ENCODE measurements at places on chromosomes 3 and 15. TPM values are rescaled to one million over a fixed set of nuclear protein-coding genes. Genes with fewer than 3 reads are reported as not detected.

- no peak for DNase-seq
These were observed 27.6 kb downstream of the ARPP21 start for GRCh38 chr3:35666888-35667287.

GRCh38 chr3:21062831-21063294 lies 688.1 kb downstream of the ZNF385D start:
- DNase-seq: peak; percentile 96

DNA sequence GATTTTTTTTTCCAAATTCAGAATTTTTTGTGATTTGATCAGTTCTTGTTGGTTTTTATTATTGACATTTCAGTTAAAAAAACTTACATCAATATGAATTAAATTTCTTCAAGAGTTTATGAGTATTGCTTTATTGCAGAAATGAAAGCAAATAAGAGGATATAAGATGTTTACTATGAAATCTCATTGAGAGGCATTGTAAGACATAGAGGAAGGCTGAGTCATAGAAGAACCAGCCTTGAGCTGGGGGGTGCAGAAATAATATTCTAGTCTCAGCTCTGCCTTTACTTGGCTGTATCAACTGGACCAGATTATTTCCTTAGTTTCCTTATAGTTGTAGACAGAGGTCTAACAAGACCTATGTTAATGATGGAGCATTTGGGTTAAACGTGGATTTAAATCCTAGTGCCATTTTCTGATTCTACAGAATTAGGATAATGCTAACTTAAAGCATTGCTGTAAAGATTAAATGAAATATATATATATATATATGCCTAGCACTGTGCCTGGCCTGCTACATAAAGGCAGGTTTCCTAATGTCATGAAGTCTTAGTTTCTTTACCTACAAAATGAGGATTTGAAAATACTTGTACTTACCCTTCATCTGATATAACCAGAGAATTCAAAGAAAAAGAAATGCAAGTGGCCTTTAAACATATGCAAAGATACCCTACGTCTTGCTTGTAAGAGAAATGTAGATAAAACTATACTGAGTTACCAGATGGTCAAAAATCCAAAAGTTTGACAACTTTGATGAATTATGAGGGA lies 7.3 kb downstream of the FAM98B start:
- DNase-seq: no peak

TIMP4 gene
- polyA plus RNA-seq: 2.1 TPM

MAP4 gene
- polyA plus RNA-seq: 352 TPM

DNA sequence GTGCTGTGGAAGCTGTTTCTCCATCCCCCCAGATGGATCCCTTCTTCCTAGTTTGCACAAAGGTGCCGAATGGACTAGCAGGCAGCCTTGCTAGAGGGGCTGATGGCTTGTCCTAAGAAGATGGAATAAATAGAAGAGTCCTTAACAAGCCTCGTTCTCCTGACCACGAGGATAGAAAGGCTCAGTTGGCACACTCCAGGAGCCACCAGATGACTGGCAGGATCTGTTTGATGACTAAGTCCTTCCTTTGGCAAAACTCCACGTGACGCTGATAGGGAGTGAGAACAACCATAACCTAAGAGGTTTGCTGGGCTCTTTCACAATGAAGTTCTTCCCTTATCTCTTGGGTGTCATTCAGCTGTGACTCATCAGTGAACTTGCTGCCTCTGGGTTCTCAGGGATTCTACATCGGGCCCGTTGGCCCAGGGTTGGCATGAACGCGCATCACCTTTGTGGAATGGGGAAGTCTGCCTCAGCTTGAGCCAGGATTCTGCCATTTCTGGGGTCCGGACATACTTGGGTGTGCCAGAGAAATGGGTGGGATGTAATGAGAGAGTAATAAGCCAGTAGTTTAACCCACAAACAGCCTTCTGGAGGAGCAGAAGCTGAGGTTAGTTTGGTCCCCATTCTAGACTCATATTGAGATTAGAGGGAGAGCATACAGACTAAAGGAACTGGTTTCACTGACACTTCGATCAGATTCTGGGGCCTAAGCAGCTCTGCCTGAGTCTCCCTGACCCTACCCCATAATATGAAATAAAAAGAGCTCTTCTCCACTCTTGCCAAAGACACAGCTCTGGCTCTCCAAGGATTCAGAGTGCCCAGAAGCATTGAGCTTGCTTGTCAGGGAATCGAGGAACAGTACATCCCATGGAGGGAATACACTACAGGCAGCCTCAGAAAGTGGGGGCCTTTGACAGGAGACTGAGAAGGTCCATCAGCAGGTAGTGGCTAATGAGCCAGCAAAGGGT lies 2.0 kb upstream of the MELTF start:
- DNase-seq: peak; percentile 68

- DNase-seq: peak; percentile 80
These were observed 35.6 kb upstream of the FILIP1L start for GRCh38 chr3:100149713-100150415.

IFRD2 gene
- polyA plus RNA-seq: 64.8 TPM

- peak; percentile 80 for DNase-seq
These were observed 196.4 kb downstream of the RORA start for GRCh38 chr15:61032600-61033286.

DNA sequence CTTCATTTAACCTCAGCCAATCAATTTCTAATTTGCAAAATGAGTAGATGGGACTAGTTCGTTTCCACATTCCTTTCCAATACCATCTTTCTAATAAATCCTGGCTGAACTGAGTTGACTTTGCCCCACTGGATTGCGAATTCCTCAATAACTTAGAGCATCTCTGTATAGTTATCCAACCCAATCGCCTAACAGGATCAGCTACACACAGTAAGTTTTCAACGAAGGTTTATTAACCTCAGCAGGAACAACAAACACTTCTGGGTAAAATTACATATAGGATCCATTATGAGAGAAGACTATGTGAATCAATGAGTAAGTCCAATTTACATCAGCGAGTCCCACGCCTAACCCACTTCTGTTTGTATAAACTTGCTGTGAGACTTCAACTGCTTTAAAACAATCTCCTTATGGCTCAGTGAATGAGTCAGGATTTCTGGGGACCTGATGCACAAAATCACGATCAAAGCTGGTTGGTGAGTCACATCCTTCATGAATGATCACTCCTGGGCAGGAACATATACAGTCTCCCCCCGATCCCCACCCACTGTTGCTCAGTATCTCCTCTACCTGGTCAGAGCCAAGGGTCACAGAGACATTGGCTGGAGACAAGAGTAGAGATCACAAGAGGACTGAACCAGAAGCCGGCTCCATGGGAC lies 142.8 kb downstream of the EDEM1 start:
- no peak for DNase-seq

GRCh38 chr3:44892689-44893088 lies 18.3 kb downstream of the TGM4 start:
- no peak for DNase-seq

- peak; percentile 62 for DNase-seq
These were observed 270.8 kb downstream of the UACA start for GRCh38 chr15:70492240-70493177.

WDR76 gene
- 12.2 TPM for polyA plus RNA-seq

DNA sequence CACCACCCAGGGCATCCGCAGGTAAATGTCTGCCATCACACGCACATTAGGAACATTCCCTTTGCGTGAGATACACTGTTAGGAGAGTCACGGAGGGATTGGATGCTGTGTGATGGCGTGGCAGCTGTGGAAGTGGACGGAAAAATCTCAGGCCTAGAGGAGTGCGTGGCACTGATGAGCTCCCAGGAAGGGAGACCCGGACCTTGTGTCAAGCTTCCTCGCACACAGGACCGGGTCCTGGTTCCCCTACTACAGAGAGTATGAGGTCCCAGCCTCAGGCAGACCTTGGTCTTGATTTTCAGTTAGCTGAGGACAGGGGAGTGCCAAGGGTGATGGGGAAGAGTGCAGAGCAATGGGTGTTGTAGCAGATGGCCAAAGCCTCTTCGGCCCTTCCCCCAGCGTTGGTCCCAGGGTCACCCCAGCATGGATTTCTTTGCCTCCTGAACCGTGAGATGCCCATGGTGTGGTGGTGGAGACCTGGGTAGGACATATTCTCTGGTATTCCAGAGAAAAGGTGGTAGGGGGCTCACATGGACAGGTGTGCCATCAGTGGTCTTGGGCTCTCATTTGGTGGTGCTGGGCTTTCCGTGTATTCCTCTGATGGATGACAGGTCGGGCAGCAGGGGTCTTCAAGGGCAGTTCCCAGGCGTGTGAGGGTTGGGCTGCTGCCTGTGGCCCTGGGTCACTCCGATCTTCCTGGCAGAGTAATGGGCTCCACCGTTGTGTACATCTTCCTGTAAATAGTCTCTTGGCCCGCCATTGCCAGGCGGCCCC lies 105.1 kb downstream of the SNRPN start:
- no peak for DNase-seq

PLA2G4E gene
- 0.44 TPM for polyA plus RNA-seq

- peak; percentile 53 for DNase-seq
These were observed 36.1 kb downstream of the FMN1 start for GRCh38 chr15:33158366-33158765.

SYNPR gene
- polyA plus RNA-seq: not detected

DNA sequence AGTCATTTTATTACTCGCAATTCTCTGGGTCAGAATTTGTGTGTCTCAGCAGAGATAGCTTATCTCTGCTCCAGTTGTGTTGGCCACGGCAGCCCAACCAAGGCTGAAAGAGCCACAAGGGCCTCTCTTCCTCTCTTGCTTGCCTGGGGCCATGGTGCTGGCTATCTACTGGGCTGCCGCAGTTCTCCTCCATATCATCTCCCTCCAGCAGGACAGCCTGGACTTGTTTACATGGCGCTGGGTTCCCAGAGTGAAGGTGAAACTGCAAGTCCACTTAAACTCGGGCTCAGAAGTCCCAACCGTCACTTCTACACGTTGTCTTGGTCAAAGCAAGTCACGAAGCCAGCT lies 134.8 kb downstream of the UACA start:
- DNase-seq: no peak

DNA sequence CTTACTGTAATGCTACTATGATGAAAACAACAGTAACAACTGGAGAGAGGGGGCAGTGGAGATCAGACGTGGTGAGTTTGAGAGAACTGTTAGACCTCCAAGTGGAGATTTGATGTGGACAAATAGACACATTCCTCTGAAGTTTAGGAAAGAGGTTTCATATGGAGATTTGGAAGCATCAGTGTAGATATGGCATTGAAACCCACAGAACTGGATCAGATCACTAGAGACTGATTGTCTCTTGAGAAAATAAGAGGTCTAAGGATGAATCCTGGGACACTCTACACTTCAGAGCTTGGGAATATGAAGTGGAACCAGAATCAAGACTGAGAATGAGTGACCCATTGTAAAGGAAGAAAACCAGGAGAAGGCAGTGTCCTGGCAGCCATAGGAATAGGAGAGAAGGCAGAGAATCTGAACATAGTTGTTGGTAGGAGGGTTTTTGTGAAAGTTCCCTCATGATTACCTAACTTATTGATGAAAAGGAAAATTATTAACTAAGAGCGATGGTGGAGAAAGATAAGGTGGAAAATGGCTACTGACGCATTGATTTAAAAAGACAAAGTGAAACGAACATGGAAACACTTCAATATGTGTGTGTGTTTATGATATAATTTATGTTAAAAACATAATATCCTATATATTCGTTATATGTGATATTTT lies 29.7 kb upstream of the PYDC2 start:
- DNase-seq: no peak

DNA sequence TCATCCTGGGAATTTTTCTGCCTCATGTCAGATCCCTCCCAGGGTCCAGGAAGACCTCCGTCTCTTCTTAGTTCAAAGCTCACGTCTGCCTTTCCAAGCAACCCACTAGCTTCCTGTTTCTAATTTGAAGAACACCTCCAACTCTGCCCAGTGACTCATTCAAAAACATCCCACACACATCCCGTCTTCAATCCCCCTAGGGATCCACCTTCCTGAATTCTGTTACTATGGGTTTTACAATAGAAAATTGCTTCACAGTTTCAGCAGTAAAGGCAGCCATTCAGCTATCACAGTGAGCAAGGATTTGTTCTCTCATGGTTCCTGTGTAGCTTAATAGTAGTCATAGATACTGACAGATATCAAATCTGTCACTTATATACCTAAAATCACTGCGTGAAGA lies 308.3 kb upstream of the CCDC54 start:
- DNase-seq: peak; percentile 78

DNA sequence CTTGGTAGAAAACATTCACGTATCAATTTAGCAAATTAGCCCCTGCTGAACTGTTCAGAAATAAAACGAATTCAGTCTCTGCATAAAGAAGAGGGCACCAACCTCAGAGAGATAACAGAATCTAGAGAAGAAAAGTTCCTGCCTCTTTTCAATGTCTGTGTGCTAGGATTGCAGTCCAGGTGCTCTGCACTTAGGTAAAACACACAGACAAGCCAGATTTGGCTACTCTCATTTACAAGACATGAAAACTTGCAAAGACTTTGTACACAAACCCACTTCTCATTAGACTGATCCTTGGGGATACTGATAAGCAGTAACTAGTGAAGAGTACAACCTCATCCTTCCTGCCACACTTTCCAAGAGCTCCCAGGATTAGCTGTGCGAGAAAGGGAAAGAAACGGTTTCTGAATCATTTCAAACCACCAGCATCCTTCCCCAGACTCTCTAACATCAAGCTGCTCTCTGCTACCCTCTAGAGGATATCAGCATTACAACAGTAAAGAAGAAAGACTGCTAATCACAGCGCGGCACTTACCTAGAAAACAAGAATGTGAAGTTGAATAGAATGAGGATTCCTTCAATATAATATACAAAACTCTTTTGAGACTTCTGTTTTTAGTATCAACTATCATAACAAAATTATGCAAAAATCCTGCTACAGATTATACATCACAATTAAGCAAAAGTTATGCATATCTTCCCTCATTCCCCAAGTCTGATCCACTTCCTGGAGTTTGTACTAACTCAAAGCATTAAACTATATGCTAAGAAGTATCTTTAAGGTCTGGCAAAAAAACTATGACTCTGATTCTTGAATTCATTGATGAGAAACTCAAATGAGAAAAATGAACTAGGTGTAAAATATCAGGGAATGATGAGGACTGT lies 306.4 kb downstream of the MAGI1 start:
- peak; percentile 85 for DNase-seq

GRCh38 chr3:128222796-128223385 lies 69.6 kb downstream of the EEFSEC start:
- no peak for DNase-seq

EPHA3 gene
- 28.7 TPM for polyA plus RNA-seq

TIGIT gene
- polyA plus RNA-seq: not detected

DNA sequence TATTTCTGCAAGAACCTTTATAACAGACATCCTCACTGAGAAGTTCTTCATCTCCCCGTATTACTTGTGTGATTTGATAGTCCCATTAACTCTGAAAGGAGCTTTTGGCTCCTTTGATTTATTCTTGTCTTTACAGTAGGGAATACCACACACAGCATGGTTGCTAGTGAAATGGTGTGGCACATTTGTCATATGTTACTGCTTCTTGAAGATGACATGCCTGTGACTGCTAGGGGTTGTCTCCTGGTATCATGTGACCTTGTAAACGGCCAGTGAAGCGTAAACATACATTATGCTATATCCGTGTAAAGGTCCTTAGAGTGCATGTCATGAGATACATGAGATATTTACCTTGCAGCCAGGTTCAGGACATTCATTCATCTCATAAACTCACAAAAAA lies 197.9 kb downstream of the RYR3 start:
- no peak for DNase-seq

DNA sequence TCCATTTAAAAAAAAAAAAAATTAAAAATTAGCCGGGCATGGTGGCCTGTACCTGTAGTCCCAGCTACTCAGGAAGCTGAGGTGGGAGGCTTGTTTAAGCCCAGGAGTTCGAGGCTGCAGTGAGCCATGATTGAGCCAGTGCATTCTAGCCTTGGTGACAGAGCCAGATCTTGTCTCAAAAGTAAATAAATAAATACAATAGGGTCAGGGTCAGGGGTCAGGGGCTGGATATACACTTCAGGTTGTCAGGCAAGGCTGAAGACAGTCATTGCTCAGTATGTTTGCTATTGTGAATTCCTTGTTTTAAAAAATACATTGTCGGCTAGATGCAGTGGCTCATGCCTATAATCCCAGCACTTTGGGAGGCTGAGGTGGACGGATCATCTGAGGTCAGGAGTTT lies 8.1 kb upstream of the TKT start:
- DNase-seq: no peak

Data from muscle of leg (tissue), 16 donors.